Thymus (tissue), 14 donors: ENCODE measurements at places on chromosomes 13 and 19. TPM values are rescaled to one million over a fixed set of nuclear protein-coding genes. Genes with fewer than 3 reads are reported as not detected.

DNA sequence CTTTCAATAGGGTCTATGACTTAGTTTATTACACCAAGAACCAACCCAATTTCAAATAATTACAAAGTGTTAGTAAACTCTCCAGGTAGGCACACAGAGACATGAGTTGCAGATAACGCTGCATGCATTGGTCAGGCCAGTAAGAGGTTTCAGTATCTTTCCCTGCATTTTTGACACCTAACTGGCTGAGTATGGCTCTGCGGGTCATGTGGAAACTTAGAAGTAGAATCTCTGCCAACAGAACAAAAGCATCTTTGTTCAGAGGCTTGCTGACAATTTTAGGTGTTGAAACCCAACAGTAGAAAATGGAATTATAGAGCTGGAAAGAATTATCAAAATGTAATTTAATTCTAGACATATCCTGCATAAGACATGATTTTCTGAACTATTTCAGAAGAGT, 25.3 kb downstream of the HTR2A start:
- DNase-seq, result no peak

DNA sequence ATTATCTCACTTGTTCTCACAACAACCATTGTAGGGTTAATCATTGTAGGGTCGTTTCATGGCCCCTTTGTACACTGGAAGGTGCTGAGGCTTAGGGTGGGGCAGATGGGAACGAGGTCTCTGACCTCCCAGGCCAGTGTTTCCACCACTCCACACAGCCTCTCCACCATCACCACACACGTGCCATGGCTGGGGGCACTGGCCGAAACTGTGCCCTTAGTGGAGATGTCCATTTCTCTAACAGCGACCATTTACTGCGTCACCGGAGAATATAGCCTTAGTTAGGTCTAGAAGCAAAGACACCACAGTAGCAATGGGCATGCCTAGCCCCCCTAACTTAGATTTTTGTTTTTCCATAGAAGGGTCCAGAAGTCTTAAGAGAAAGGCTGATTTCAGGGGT, 36.5 kb downstream of the COL4A1 start:
- DNase-seq, result no peak

DNA sequence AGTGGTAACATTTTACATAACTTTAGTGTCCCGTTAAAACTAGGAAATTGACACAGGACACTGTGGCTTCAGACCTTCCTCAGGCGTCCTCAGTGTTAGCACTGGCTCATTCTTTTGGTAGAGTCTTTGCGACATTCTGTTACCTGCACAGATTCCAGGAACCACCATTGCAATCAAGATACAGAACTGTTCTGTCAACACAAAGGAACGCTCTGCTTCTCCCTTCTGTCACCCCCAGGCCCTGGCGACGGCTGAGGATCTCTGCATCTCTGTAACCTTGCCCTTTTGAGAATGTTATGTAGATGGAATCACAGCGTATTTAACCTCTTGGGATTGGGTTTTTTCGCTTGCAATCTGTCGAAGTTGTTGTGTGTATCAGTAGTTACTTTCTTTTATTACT, 22.6 kb downstream of the KDM4B start:
- no peak for DNase-seq

- no peak for DNase-seq
These were observed 1417.1 kb upstream of the ATXN8OS start for GRCh38 chr13:68690567-68690966.

- DNase-seq, result no peak
These were observed 181.5 kb downstream of the POSTN start for GRCh38 chr13:37417060-37417441.

GRCh38 chr13:44068169-44068568, 188.5 kb downstream of the LACC1 start:
- no peak for DNase-seq

- DNase-seq, result no peak
These were observed 37.3 kb downstream of the COL4A1 start for GRCh38 chr13:110269509-110270185.

GRCh38 chr13:59744747-59745391, 418.9 kb downstream of the DIAPH3 start:
- DNase-seq, result no peak

The ZNF554 gene
- polyA plus RNA-seq, result 7.1 TPM
